ENCODE measurements at places on chromosomes 12 and 14.

- DNase-seq, result no peak
These were observed 101.7 kb downstream of the RTN1 start for GRCh38 chr14:59768855-59769375.

GRCh38 chr12:53115112-53115890 is 12.0 kb downstream of the SOAT2 start:
- DNase-seq, result no peak

- DNase-seq, result no peak
These were observed 786.2 kb upstream of the FBXO33 start for GRCh38 chr14:40218282-40218941.

GRCh38 chr14:31395572-31396205 is 24.7 kb downstream of the HEATR5A start:
- peak; percentile 23 for DNase-seq

- DNase-seq, result no peak
These were observed 253.0 kb upstream of the FLRT2 start for GRCh38 chr14:85276979-85277228.

DNA sequence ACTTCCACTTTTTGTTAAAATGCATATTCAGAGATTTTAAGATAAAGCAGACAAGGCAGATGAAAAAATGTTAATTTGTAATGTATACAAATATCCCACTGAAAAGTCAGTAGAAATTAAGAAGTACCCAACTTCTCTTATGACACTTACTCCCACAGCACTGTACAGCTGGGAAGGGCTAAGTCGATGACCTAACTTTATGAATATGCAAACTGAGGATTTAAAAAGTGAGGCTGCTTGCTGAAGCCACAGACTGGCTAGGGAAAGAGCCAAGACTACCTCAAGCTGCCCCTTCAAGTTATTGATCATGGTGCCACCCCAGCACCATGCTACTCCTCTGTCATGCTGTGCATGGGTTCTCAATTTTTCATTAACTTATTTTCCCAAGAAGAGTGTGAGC is 17.0 kb downstream of the PPM1H start:
- peak; percentile 42 for DNase-seq

- no peak for DNase-seq
These were observed 86.9 kb downstream of the FSCB start for GRCh38 chr14:44420226-44420625.

DNA sequence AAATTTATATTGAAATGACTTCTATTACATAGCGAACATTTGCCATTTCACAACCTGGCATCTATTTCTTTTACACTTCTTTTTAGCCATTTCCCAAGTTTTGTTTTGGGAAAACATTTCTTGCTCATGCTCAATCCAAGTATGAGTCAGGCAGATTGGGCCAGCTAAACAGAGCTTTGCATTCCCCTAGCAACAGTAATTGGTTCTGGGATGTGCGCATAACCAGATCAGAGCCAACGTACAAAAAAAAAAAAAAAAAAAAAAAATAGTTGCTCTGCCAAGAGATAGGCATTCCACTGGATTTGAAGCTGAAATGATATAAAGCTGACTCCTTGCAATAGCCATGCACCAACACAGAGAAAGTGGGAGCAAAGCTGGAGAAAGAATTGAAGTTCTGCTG is 37.5 kb downstream of the PLCZ1 start:
- DNase-seq, result peak; percentile 64

DNA sequence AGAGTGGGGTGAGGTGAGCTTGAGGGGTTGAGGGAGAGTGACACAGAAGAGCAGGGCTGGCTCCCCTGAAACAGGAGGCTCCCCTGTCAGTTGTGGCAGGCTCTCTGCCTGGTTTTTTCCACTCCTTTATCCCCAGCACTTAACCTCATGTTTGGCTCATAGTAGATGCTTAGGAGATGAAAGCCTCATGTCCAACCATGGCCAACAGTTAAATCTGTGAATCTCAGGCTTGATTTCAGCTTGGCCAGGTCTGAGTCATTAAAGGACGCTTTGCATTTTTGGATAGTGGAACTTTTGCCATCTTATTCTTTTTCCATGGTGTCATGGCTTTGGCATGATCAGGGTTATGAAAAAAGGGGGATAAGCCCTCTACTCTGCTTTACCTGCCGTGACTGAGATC is 117.2 kb downstream of the CACNA1C start:
- DNase-seq, result no peak

DNA sequence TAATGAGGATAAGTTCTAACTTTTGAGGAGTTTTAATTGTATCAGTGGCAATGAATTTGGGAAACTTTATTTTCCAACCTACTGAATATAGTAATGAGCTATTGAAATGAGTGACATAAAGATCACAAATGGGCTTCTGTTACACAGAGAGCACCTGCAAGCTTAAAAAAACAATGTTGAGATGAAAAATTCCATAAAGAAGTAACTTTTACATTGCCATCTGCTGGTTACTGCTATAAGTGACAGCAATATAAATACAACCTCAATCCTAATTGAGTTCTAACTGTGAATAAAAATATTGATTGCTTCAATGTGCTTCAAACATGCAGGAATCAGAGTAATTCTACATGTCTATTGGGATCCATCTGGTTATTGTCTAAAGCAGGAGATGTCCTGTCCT is 14.2 kb downstream of the WIF1 start:
- DNase-seq, result no peak

GRCh38 chr12:94663702-94664101 is 13.3 kb upstream of the TMCC3 start:
- no peak for DNase-seq

- DNase-seq, result no peak
These were observed 955.1 kb upstream of the TMEM132C start for GRCh38 chr12:127311720-127312364.

GRCh38 chr12:25716842-25717241 is 163.8 kb upstream of the LMNTD1 start:
- DNase-seq, result no peak

DNA sequence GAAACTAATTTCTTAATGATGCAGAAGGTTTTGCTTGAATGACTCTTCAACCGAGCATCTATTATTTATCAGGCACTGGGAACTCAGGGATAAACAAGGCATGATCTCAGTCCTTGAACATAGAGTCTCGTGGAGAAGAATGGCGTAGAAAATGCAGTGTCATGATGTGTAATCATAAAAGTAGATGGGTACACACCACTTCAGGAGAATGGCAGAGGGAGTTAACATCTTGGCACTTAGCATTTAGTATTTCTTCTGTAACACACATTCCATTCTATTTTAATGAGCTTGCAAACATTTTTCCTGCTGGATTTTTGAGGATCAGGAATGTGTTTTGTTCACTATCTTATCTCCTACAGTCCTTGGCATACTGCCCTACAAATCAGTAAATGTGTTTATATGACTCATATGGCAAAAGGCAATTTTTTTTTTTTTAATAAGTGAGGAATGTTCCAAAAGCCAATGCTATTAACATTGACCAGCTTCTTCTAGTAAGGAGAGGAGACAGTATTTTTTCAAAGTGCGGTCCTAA is 3.8 kb downstream of the TXNRD1 start:
- DNase-seq, result peak; percentile 93

GRCh38 chr12:81712536-81712935 is 46.6 kb downstream of the PPFIA2 start:
- no peak for DNase-seq

DNA sequence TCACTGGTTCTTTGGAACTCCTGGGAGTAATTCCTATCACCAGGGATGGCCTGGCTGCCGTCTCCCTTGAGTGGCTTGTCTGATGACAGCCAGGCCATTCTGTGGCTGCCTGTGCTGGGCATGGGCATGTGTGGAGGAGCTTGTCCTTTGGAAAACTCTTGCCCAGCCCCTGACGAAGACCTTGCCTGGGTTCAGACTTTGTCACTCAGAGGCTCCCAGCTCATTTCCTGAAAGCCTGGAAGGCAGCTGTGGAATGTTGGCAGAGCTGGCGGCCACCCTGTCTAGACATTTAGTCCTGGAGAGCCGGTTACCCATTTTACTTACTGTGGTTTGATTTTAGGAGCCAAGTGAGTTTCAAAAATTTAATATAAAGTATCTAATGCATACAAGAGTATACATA is 34.0 kb downstream of the TUNAR start:
- no peak for DNase-seq

DNA sequence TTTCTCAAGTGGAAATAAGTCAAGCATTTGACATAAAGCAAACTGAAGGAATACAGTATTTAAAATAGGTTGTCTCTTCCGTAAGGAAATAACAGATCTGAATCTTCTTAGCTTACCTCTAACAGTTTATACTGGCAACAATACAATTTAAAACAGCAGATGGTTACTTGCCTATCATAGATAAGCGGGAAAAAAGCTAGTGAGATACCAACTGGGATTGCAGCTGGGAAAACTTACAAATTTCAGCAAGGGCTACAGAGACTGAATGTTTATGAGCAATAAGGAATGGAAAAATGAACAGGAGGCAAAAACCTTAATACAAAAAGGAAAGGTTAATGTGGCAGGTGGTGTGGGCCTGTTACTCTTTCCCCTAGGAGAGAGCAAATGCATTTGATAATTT is 220.0 kb downstream of the RASSF9 start:
- DNase-seq, result no peak

DNA sequence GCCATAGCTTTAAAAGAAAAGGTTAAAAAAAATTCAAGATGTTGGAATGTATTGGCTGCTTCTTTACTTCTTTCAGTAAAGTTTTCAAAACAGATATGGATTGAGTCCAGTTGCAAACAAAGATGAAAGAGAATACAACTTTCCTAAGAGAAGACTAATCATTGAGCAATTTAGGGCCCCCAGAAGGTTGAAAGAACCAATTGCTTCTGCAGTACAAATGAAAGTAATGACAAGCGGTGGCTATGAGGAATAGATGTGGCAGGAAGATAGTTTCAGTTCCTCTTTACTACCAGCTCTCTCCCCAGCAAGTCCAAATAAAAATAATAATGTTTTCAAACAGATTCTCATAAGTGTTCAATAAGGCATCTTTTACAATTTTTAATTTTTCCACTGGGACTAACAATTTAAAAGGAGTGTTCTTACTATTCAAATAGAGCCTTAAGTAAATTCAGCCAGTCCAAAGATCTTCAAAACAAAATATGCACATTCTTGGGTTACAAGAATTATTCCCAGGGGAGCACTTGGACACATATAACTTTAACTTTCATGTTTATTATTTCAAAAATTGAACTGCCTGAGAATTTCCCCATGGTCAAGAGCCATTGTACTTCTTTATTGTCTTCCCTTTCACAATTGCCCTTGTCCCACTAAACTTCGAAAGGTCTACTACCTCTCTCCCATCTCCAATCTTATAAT is 62.3 kb upstream of the PPP1R12A start:
- DNase-seq, result peak; percentile 46

GRCh38 chr12:58860056-58860787 is 60.1 kb downstream of the LRIG3 start:
- no peak for DNase-seq

GRCh38 chr12:7122811-7123769 is 5.6 kb downstream of the RBP5 start:
- no peak for DNase-seq

- DNase-seq, result no peak
These were observed 1140.7 kb upstream of the TMEM132C start for GRCh38 chr12:127126260-127126628.

DNA sequence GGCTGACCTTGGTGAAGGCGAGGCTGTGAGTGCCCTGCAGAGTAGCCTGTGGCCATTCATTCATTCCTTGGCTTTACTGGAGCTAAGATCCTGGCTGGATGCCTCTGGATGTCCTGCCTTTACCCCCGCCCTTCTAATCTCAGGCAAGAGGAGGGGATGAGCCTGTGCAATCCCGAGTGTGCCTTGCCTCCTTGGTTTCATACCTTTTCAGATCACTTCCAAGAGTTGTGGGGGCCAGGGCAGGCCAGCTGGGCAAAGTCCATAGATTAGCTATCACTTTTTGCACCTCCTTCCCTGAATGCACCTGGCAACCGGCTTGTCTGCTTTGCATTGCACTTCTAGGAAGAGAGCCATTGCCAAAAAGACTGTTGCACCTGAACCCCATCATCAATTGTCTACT is 1.5 kb downstream of the VRTN start:
- DNase-seq, result no peak

- no peak for DNase-seq
These were observed 112.9 kb downstream of the DAAM1 start for GRCh38 chr14:59301354-59301753.

- DNase-seq, result no peak
These were observed 1021.7 kb downstream of the GALC start for GRCh38 chr14:86971292-86971691.

DNA sequence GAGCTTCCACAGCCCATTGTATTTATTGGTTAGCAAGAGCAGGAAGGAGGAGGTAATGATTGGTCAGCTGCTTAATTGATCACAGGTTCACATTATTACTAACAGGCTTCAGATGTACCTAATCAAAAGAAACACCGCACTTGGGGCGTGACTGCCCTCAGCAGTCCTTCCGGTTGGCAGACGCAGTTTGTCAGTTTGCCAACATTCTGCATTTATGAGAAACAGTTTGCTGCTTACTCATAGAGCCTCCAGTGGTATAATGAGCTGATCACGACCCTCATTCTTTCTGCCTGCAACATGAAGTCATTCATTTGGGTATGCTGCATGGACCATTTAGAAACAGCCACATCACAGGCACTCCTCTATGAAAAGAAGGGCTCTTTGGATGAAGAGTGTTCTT is 42.5 kb upstream of the PPM1H start:
- no peak for DNase-seq

- DNase-seq, result no peak
These were observed 9.3 kb downstream of the ITGA7 start for GRCh38 chr12:55698241-55698955.

DNA sequence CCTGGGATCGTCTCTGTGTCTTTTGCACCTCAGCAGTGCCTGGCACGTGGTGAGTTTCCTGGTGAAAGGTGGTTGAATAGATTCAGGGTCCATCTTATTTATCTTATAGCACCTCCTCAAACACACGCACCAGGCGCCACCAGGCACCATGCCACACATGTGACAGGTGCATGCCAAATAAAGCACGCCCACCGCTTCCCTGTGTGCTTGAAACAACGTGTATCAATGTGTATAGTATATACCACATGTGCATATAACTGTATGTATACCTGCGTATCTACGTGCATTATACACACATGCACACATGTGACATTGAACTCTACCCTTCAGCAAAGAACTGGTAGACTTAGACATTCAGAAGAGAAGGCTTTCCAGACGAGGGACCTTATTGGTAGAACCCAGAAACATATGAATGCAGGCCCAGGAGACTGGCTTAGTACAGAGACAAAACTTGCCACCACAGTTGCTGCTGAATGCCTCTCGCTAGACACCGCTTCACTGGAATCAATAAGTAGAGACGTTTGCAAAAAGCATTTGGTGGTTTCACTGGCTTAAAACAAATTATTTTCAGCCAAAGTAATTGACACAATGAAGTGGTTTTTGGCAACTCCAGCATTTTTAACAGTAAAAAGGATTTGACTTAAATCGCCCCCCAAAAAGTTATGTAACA is 10.0 kb downstream of the EML1 start:
- no peak for DNase-seq

GRCh38 chr12:78171061-78171460 is 340.4 kb downstream of the NAV3 start:
- no peak for DNase-seq
